ENCODE measurements at places on chromosomes 3 and 15.

GRCh38 chr15:73681856-73682599, 2.2 kb upstream of the CD276 start:
- DNase-seq, result no peak

DNA sequence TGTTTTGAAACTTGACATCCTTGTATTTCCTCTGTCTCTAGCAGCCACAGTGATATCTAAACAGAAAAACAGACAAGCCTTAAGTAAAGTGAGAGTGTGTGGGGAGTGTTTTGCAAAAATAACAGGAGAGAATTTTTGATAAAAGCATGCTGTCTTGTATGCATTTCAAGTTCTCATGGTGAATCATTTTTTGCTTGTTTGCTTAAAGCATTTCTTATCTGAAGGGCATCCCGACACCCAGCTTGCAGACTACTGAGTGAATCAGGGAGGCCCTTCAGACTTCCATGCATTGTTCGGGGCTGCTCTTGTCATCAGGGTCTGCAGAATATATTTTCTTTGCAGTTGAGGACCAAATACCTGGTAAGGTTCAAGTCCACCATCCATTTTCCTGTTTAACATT, 8.5 kb downstream of the CGNL1 start:
- DNase-seq, result no peak

- DNase-seq, result no peak
These were observed 117.9 kb downstream of the MECOM start for GRCh38 chr3:169545606-169546005.

- DNase-seq, result no peak
These were observed 193.0 kb upstream of the THRB start for GRCh38 chr3:24687671-24688070.

DNA sequence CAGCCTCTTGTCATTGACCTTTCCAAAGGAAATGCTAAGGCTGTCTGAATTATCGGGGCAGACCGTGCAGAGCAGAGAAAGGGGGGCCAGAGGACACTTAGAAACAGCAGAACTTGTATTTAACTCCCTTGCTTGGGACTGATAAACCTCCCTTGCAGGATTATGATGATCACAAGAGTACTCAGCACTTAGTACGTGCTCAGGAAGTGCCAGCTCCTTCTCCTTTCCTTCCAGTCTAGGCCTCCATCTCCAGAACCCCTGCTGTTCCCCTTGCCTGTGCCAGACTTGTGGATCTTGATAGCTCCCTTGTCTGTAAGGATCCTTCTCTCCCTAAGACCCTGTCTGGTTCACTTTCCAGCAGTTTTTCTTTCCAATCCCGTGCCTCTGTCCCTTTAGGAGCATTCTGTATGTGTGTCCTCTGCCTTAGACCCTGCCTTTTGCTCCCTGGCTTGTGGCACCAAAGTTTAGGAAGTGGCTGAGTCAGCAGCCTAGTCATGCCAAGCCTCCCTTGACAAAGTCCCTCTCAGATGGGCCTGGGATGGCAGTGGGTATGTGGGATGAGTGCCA, 747 bp downstream of the SORD start:
- no peak for DNase-seq

DNA sequence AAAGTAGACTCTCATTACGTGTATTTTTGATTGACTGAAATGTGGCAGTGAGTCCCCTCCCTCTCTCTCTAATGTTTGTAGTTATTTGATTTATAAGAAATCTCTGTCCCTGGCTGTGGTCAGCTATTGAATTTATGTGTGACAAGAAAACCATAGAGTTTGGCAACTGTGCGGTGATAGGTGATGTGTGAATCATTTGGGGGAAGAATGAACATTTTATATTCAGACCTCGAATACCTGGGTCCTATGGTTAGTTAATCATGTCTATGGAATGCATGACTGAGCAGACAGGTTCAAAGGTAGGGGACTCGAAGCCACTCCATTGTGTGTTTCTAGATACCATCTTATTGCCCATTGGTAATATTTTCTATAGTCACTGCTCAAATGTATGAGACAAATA, 712.1 kb downstream of the MECOM start:
- no peak for DNase-seq

DNA sequence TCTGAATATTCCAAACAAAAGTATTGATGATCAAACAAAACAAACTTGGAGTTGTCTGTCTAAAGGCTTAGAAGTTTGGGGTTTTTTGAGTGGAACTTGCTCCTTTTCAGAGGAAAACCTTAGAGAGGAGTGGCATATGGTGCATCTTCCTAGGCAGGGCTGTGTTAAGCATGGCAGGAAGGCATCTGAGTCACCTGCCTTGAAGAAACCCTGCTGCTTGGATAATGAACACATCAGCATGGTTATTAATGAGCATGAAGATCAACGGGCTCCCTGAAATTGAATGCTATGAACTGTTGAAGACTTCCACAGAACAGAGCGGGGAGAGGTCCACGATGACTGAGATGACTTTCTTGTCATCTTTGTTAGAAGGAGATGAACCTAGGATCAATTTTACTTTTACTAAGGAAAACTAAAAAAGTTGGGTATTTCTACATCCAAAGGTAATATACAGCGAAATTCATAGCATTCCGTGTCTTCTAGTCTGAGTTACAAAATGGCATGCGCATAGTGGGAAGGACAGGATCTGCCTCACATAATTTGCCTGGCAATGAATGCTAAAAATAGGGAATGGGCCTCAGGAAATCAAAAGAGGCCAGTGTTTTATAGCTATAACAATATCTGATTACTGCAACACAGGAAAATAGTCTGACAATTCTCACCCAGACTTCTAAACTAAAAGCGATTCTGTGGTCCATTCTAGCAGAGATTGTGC, 11.6 kb upstream of the TMED3 start:
- no peak for DNase-seq

DNA sequence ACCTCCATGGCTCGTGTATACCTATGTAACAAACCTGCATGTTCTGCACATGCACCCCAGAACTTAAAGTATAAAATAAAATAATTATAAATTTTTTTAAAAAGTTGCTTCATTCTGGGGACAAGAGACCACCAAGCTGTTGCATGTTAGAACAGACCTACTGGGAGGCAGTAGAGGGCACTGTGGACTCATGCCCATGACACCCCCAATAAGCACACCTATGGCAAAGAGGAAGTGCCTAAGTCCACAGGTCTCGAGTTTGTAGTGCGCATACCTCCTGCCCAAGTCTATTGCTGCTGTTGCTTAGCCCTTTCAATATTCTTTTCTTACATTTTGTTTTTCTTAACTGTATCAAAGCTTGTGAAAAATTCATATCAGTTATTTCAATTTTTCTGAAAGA, 267.9 kb upstream of the THBS1 start:
- peak; percentile 6 for DNase-seq

DNA sequence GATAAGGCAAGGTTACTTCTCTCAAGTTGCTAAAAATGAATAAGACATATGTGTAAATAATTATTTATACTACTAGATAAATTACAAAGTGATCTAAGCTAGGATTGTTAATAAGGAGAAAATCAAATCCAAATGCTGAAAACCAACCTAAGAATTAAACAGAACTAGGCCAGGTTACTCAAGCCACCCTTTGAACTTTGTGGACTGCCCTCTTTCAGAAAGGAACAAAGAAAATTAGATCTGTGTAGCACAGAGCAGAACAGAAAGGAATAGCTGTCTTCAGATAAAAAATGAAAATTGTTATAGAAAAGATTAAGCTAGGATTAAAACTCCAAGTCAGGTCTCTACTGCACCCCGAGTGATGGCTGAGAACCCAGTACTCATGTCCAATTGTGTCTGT, 158.2 kb upstream of the LRIG1 start:
- DNase-seq, result no peak

- no peak for DNase-seq
These were observed 5.6 kb downstream of the ZBTB38 start for GRCh38 chr3:141373768-141374526.

DNA sequence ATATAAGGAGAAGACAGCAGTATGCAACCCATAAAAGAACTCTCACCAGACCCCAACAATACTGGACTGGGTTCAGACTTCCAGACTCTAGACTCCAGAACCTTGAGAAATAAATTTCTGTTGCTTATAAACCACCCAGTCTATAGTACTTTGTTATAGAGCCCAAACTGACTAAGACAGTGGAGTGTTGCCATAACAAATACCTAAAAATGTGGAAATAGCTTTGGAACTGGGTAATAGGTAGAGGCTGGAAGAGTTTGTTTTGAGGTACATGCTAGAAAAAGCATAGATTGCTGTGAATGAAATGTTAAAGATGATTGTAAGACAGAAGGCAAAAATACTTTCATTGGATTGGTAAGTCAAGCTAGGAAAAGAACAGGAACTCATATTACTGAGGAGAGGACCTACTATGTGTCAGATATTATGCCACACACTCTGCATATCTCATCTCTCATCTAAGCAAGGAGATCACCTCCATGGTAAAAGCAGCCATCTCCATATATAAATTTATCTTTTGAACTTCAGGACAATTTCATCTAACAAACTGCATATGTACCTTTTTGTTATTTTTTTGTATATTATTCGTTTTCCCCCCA, 67.4 kb upstream of the FNDC3B start:
- no peak for DNase-seq

DNA sequence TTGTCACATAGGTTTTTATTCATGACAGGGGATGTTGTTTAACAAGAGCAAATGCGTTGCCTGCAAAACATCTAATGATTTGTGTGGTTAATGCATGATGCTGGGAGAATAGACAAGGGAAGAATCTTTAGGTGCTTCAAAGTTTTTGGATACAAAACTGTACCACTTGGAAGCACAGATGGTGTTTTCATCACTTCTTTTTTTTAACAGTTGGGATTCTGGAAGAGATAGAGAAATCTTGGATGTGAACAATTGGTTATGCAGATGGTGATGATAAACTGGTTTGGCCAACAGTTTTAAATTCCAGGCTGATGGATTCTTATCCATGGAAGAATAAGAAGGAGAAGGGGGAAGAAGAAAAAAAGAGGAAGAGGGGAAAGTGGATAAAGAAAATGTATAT, 379.4 kb downstream of the KCNH8 start:
- no peak for DNase-seq
